Activated CD4-positive, CD25-positive, alpha-beta regulatory T cell treated with anti-CD3 and anti-CD28 coated beads, Interleukin-2, amount 50 U/mL, for 16 hours (primary cell): ENCODE measurements at places on chromosomes 11 and 22.

GRCh38 chr11:92897487-92897886, 72.0 kb upstream of the MTNR1B start:
- no peak for DNase-seq

DNA sequence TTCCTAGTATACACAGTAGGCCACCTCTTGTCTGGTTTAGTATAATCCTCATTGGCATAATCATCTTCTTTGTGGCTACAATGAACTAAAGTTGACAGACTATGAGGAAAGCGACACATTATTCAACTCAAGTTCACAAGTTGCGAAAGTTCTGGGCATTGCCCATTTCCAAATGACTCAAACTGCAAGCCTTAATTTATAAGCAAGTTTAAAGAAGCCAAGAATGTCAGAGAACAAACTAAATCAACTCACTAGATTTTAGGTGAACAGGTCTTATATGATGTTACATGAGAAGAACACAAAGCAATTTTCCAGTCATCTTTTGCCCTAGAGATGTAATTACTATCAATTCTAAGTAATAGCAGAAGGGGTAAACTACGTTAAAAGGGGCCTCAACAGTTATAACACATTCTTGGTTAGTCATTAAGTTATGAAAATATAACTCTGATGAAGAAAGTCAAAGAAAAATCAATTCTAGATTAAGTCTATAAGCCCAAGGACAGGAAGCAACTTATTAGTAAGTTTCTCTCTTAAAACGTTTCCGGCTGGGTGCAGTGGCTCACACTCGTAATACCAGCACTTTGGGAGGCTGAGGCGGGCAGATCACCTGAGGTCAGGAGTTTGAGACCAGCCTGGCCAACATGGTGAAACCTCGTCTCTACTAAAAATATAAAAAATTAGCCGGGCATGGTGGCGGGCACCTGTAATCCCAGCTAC, 21.5 kb downstream of the PICALM start:
- DNase-seq, result peak; percentile 24

DNA sequence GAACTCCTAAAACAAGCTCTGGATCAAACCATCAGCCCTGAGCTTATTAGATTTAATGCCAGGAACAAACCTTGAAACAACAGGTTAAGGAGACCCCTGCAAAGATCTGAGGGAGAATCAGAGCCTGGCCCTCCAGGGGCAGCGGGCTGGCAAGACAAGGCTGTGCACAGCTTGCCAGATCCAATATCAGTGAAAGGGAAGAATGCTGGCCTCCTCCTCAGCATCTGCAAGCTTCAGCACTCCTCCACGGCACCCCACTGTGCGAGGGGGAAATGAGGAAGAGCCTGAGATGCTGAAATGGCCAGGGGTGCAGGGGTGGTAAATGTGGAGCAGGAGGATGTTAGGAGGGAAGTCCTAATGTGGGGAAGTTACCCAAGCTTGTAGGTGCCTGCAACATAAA, 167.0 kb downstream of the TENM4 start:
- no peak for DNase-seq

DNA sequence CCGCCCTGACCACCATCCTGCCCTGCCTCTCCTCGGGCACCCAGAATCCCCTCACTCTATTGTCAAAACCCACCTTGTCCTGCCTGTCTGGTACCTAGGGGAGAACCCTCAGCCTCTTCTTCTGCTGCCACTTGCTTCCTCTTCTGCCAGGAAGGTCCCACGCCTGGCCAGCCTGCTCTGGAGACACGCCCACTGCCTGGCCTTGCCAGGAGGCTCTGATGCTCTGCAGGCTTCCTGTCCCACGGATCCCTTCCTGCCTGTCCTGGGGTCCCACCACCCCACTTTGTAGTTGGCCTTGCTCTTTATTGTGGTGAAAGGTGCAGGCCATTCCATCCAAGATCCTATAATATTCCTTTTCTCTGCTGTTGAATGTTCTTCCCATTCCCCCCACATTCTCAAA, 63.4 kb downstream of the BMAL1 start:
- DNase-seq, result no peak

- DNase-seq, result no peak
Measured at GRCh38 chr22:38067028-38067415, 9.8 kb downstream of the PICK1 start.

DNA sequence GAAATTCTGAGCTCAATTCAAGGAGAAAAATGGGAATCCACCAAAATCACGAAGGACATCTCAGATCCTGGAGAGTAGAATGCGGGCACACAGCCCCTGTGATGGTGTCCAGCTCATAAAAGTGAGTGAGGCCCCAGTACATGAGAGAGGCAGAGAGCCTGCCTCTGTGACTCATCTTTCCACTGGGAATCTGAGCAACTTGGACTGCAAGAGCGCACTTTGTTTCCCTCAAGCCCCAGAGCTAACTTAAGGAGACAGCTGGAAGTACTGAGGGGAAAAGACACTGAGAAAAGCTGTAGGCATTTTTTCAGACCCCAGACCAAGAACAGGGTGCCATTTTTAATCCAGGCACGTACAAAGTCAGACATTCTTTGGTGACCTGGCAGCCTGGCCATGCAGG, 273.7 kb downstream of the C11orf87 start:
- DNase-seq, result no peak

DNA sequence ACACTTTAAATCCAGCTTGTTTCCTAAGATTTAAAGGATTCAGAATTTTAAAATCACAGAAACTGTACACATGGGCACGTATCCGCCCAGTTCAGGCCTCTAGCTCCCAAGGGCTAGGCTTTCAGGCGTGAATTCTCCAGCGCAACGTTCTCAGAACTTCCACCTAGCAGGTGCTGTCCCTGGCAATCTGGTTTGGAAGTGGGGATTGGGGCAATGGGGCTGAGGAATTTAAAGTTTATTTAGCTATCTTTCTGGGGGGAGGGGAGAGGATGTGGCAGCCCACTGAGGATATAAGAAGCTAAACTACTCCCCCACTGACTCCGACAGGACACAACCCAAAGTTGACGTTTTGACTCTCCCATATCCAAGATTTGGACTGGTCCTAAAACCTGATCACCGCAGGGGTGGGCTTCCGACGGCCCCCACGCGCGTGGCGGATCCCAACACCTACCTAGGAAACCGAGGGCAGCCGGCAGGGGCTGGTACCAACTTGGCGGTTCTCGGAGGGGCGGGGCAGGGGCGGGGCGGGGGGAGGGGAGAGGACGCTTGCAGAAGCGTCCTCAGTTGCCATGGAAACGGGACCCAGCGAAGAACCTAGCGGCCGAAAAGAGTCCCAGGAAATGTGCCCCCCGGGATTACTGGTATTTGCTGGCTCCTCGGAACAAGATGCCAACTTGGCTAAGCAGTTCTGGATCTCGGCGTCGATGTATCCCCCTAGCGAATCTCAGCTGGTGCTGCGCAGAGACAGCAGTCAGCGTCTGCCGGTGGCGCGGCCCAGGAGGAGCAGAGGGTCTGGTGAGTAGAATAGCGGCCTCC, at the start of gene HOATZ:
TSS of gene HOATZ (plus strand) at position 563 of the 816 bp plus-strand sequence. CDS start at position 570, 7 bp downstream.
- no peak for DNase-seq

- DNase-seq, result no peak
Measured at GRCh38 chr22:36086170-36086490, 57.5 kb upstream of the RBFOX2 start.

DNA sequence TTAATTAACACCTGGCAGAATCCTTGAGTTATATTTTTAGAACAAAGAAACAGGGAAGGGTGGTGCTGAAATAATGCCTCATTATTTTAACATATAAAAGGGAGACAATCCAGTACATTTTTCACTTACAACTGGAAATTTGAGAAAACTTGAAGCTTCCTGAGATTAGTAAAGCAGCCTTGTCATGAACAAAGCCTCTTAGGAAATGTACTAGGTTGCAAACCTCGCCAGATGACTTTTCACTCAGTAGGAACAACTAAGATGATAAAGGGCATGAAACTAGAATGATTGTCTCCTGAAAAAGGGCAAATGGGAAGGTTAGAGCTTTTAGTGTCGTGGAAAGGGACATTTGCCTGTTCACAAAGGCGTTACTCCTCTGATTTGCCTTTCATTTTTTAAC, 289.6 kb downstream of the ETS1 start:
- DNase-seq, result no peak

DNA sequence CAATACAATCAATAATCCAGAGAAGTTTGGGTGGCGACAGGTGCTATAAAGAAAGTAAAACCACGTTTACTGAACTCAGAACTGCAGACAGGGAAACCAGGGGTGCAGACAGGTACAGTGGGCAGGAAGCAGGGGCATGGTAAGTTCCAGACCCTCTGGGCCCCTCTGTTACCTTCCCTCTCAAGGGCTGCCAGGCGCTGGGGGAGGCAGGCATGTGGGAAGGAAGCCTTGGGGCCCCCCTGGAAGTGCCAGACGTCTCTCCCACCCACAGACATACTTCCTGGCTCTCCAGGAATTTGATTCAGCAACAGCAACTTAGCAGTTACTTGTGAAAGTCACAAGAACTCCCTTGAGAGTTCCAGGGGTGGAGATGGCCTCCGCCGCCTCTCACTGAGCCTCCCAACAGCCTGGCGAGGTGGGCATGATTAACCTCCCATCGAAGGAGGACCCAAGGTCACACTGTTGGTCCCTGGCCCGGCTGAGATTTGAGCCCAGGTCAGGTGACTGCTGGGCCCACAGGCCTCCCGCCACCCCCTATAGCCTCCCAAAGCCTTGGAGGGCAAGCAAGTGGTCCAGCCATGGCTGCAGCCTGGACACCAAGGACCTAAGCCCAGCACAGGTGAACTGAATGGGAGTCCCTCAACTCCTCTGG, 14.1 kb upstream of the TSKU start:
- DNase-seq, result no peak

DNA sequence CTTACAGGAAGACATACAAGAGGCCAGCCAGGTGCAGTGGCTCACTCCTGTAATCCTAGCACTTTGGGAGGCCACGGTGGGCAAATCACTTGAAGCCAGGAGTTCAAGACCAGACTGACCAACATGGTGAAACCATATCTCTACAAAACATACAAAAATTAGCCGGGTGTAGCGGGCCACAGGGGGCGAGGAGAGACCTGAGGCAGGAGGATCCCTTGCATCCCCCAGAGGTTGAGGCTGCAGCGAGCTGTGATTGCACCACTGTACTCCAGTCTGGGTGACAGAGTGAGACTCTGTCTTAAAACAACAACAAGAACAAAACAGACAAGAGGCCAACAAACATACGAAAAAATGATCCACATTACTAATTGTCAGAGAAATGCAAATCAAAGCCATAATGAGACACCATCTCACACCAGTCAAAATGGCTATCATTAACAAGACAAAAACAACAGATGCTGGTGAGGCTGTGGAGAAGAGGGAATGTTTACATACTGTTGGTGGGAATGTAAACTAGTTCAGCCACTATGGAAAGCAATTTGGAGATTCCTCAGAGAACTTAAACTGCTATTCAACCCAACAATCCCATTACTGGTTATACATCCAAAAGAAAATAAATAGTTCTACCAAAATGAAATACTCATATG, 498.8 kb upstream of the ARHGAP42 start:
- no peak for DNase-seq

DNA sequence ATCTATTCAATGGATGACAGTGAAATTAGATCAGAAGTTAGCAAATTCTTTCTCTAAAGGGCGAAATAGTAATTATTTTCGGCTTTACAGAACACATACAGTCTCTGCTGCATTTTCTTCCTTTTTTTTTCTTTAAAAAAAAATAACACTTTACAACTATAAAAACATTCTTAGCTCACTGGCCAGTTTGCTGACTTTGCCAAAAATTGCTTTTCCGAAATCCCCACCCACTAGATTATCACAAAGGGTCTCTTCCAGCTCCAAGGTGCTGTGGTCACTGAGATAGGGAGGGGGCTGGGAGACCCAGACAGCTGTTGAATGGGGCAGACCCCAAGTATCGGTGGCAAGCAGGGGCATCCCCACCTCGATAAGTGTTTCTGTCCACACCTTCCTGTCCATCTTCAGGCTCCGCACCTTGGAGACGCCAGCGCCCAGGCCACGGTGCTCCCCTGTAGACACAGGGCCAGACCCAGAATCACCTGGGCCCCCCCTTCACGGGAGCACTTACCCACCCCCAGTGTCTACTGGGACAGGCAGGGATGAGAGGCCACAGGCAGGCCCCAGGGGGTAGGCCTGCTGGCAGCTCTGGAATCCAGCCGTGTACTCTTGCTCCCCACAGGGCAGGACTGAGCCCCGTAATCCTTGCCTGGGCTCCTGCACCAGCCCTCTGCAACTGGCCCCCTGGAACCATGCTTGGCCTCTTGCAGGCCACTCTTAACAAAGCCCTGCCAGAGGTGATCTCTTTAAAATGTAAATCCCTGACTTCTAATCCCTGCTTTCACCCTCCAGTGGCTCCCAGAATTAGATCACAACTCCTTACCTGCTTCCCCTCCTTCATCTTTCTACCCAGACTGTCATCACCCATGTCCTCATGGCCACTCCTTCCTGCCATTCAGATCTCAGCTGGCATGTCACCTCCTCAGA, 31.5 kb upstream of the PDE2A start:
- DNase-seq, result no peak

DNA sequence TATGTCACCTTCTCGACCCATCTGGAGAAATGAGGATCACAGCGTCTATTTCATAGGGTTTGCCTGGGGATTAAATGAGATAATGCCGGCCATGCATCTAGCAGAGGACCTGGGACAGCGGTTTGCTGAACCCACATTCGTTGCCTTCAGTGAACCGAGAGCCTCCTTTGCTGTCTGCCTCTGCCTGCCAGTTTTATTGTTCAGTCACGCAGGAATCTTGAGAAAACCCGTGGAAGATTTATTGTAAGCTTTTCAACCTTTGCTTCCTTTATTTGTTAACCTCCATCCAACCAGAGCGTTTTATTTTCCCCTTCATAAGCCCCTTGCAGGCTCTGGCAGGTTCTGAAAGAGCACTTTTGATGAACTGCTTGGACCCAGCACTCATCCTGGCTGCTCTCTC, 202.3 kb upstream of the SYN3 start:
- no peak for DNase-seq

GRCh38 chr22:31104869-31105268, 2.5 kb downstream of the SELENOM start:
- no peak for DNase-seq
